ENCODE measurements at places on chromosomes 3 and 15.

- no peak for DNase-seq
These were observed 4.8 kb downstream of the HES1 start for GRCh38 chr3:194140520-194141414.

GRCh38 chr15:36478561-36478960 lies 100.9 kb upstream of the CDIN1 start:
- no peak for DNase-seq

DNA sequence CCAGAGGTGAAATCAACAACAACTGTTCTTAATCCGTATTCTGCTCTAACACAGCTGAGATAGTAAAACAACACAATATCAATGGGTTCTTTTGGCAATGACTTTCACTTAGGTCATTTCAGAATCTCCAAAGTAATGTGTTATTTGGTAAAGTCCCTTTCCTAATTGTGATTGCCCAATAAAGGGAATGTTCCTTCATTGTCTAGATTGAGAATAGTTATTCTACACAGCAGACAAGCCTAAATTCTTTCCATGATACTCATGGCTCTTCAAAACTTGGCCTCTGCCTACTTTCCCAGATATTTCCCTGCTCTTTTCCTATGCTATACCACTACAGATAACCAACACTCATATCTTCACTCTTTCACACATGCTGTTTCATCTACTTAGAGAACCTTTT lies 219.8 kb downstream of the FMN1 start:
- DNase-seq: no peak

GRCh38 chr15:38058596-38059075 lies 124.2 kb downstream of the TMCO5A start:
- no peak for DNase-seq

DNA sequence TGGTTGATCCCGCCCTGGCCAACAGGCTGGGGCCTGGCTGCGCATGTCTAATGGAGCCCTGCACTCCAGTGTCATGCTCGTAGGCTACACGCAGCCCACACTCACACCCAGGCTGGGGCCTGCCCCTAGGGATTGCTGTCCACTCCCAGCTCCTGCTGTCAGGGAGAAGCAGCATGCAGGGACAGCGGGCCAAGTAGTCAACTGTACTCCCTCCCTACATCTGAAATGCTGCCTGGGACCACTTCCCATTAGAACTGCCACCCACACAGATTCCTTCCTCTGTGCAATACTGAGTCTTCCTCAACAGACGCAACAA lies 16.1 kb downstream of the ALS2CL start:
- DNase-seq: no peak

DNA sequence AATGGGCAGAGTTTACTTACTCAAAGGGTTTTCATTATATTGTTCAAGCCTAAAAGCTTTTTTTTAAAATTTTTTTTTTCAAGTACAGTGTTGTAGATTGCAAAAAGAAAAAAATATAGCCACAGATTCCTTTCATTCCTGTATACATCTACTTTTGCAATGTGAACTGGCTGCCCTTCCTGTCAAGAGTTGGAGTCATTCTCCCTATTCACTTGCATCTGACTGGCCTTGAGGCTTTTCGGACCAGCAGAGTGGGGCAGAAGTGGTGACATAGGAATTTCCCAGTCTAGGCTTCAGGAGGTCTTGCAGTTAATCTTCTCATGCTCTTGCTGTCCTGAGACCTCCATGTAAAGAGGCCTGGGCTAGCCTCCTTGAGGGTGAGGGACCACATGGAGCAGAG lies 218.3 kb upstream of the CFAP20DC start:
- DNase-seq: no peak

- DNase-seq: no peak
These were observed 3.6 kb downstream of the OTOL1 start for GRCh38 chr3:161500068-161500796.

GRCh38 chr3:110414855-110415254 lies 656.8 kb upstream of the NECTIN3 start:
- no peak for DNase-seq

DNA sequence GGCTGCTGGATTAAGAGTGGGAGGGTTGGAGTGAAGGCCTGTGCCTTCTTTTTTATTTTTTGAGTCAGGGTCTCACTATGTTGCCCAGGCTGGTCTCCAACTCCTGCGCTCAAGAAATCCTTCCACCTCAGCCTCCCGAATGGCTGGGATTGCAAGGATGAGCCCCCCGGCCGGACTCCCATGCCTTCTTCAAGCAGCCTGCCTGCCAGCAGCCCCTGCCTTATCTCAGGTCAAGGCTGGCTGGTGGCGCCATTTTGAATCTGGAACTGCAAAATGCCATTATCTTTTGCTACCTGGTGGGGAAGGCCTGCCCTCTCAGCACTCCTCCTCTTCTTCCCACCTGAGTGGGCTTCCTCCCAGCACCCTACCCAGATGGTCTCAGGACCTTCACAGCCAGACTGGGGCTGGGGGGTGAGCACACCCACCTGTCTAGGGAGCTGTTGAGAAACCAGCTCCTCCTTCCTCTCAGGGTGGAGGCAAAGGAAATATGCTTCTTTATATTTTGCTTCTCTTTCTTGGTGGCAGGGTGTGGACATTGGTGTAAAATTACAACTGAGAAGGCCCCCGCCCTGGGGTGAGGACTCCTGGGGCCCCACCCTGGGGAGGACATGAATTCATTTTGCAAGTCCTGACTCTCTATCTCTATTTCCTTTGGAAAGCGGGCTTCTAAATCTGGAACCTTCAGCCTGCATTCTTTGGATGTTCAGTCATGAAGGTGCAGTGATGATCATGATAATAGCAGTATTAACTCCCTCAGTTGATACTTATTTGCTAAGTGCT lies 7.7 kb upstream of the FLNB start:
- DNase-seq: no peak

GRCh38 chr3:44117239-44117638 lies 124.4 kb upstream of the TOPAZ1 start:
- no peak for DNase-seq

DNA sequence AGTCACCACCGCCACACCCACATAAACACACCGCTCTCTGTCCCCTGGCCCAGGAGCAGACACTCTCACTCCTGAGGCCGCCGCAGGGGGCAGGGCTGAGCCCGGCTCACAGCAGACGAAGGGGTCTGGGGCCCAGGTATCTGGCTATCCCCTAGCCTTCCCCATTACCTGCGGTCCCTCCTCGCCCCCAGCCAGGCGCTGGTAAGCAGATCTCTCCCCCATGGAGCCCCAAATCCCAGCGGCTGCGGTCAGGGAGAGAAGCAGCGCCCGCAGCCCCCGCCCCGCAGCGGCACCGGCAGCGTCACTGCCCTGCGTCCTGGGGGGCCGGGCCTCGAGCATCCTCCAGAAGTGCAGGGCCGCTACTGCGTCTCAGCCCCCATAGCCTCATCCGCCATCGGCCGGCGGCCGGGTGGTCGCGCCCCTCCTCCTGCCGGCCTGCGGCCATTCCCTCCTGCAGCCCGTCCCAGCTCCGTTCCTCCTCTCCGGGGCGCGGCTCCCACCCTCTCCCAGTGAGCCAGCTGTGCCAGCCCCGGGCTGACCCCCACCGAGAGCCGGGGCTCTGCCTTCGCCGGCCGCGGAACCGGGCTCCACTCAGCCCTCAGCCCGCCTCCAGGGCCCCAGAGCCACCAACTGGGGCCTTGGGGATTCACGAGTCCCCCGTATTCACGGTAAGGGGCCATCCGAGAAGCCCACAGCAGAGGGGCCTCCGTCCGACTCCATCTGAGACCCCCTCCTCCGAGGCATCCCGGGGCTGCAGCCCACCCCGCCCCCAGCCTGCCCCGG lies 13.1 kb downstream of the TNK2 start:
- DNase-seq: peak; percentile 31

DNA sequence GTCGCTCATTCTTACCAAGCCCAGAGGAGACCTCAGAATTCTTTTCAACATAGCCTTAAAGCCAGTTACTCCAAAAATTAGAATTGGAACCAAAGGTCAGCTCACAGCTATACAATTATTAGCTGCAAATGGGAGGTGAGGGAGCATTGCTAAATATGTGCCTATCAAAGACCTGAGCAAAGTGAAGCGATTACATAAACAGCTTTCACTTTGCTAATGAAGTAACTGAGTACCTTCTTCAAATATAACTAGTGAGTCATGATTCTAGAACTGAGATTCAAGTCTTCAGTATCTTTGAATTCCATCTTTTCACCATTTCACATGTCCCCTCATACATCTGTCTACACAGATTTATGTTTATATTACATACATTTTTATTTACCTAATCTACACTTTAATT lies 122.6 kb downstream of the P2RY1 start:
- no peak for DNase-seq

- peak; percentile 25 for DNase-seq
These were observed 778.5 kb downstream of the NTRK3 start for GRCh38 chr15:87477737-87478686.

- DNase-seq: no peak
These were observed 192.1 kb upstream of the EOMES start for GRCh38 chr3:27914199-27914598.

DNA sequence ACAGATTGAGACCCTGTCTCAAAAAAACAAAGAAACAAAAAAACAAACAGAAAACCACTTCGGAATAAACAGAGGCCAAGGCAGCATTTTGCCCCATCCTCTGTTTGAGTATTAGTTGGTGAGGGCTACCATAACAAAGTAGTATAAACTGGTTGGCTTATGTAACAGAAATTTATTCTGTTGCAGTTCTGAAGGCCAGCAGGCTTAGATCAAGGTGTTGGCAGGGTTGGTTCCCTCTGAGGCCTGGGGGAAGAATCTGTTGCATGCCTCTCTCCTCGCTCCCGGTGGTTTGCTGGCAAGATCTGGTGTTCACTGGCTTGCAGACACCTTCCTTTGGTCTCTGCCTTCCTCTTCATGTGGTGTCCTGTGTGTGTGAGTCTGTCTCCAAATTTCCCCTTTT lies 261.6 kb downstream of the PDZRN3 start:
- no peak for DNase-seq

DNA sequence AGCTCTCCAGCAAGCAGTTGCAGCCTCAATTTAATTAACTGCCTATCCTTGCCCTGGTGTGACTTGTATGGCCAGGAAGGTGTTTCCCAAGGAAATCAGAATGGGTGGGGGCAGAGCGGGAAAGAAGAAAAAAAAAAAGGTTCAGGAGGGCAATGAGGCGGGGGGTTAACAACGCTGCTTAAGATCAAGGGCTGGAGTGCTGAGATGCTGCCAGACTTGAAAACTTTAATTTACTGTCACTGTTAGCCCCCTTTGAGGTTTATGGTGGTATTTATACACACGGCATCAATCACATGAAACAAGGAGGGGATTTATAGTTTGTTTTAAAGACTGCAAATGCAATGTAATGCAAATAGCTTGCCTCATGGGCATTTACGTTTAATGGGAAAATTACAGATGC lies 319.4 kb upstream of the NR2F2 start:
- DNase-seq: no peak

DNA sequence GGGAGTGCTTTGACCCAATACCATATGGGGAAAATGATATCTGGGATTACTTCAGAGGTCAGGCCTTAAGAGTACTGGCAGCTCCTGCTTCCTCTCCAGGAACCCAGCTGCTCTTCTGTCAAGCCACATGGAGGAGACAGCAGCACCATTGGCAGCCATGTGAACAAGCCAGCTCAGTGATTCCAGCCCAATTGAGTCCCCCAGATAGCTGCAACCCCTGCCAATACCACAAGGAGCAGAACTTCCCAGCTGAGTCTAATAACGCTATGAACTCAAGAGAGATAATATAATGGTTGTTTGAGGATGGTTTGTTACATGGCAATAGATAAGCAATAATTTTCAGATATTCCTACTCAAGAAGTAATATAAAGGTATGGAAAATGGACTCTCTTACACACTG lies 126.8 kb upstream of the CPNE4 start:
- no peak for DNase-seq

- DNase-seq: no peak
These were observed 28.7 kb upstream of the USP3 start for GRCh38 chr15:63475707-63476106.

GRCh38 chr15:69980341-69981059 lies 117.2 kb downstream of the TLE3 start:
- DNase-seq: no peak

GRCh38 chr3:138078901-138079344 lies 36.5 kb downstream of the DZIP1L start:
- DNase-seq: peak; percentile 68

- no peak for DNase-seq
These were observed 820.4 kb downstream of the NAALADL2 start for GRCh38 chr3:175679568-175679967.

DNA sequence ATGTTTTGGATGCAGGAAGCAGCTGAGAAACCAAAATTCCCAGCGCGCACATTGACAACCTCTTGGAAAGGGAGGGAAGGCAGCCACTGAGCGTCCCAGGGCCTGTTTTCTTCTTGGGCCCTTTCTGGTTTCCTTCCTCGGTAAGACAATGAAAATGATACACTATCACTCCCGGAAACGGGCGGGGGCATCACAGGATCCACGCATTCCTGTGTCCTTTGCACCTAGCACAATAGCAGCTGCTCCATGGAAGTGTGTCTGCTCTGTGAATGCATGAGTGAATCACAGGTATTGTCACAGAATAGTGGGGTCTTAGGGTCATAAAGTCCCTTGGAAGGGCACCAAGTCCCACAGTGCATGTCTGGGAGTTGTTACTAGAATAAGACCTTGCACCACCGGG lies 6.3 kb upstream of the ITPKA start:
- DNase-seq: no peak

DNA sequence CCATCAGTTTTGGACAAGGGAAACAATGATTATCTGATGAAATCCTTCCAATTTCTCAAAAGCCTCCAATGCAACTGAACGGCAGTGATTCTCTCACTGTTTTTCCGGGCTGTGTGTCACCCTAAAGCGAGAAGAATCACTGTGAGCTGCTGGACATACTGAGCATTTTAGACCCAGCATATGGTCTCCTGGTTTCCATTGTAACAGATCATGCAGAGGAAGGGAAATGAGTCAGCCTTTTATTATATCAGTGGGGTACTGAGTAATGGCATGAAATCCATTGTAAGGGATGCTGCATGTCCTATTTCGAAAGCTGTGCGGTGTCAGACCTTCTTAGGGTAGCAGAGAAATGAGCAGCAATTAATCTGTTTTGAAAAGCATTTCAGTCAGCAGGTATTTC lies 287.1 kb downstream of the IL5RA start:
- peak; percentile 39 for DNase-seq

GRCh38 chr15:100966997-100967396 lies 47.8 kb downstream of the LRRK1 start:
- DNase-seq: no peak

DNA sequence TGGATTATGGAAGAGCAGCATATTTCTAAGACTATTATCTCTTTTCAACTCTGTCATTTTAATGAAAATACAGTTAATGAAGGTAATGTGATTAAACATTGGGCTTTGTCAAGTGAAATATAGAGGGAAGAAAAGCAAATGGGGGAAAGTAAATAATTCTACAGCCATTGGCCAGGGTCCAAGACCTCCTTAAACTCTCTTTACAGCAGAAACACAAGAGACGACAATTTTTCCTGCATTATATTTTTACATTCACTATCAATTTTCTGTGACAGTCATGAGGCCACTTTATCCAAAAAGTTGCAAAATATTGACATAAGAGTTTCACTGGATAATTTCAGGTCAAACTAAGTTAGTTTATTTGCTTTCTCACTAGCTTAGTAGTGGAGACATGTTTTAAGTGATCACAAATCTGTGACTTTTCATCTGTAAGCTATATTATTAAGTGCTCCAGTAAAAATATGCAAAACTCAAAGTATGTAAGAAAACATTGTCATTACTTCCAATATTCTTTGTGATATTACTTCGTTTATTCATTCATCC lies 385.9 kb upstream of the DPH6 start:
- DNase-seq: no peak

Data from T1000 (cell line).